ENCODE measurements at places on chromosomes 1 and 21. TPM values are rescaled to one million over a fixed set of nuclear protein-coding genes. Genes with fewer than 3 reads are reported as not detected.

DNA sequence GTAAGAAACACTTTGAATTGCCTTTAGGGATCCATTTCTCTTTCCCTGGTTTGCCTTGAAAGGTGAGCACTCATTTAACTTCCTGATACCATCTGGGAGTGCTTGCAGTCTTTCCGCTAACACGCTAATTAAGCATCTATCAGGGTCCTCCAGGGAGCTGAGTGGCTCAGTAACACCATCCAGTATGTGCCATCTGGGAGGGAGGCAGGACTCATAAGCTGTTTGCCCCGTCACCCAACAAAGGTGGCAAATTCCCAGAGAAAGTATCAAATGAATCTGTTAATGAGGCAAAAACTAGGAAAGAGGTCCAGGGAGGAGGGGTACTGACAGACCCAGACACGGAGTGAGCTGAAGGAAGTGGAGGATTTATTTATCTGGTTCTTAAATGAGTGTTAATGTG is 430.9 kb downstream of the HLX start:
- DNase-seq = no peak

DNA sequence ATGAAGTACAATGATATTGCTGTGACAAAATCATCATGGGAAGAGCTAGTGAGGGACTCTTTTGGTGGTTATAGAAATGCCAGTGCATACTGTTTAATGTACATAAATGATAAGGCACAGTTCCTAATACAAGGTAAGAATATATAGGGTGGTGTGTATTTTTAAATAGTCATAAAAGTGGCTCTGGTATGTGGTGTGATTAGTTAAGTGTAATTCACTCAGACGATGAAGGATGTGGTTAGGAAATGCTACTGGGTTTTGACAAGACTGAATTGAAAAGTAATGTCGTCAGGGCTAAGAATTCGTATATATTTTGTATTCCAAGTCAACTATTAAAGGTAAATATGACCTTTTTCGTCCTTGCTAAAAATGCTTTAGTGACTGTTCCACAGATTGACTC is 101.7 kb downstream of the USP25 start:
- DNase-seq = no peak

GRCh38 chr1:9183898-9184297 is 50.7 kb upstream of the H6PD start:
- no peak for DNase-seq

GRCh38 chr1:179785031-179785431 is 41.9 kb downstream of the FAM163A start:
- DNase-seq = no peak

DNA sequence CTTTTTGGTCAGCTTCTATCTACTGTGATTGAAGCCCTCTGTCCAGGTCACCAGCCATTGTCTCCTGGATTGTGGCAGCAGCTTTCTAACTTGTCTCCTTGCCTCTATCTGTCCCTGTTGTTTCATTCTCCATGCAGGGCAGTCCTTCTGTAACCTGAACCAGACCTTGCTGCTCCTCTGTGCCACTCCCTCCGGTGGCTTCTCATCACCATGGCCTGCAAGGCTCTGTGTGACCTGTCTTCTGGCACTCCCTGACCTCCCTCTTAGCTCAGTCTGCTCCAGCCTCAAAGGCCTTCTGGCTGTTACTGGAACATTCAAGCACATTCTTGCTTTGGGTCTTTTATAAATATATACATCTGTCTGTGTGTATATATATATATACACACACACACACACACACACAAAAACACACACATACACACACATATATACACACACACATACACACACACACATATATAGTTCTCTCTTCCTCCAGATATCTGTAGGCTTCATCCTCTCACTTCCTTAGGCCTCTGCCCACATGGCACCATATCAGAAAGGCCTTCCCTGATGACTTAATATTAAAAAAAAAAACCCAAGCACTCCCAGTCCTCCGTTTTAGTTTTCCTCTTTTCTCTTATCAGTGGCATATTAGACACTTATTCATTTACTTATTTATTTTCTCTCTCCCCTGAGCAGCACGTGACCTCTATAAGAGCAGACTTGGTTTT is 21.2 kb upstream of the JUN start:
- DNase-seq = no peak

DNA sequence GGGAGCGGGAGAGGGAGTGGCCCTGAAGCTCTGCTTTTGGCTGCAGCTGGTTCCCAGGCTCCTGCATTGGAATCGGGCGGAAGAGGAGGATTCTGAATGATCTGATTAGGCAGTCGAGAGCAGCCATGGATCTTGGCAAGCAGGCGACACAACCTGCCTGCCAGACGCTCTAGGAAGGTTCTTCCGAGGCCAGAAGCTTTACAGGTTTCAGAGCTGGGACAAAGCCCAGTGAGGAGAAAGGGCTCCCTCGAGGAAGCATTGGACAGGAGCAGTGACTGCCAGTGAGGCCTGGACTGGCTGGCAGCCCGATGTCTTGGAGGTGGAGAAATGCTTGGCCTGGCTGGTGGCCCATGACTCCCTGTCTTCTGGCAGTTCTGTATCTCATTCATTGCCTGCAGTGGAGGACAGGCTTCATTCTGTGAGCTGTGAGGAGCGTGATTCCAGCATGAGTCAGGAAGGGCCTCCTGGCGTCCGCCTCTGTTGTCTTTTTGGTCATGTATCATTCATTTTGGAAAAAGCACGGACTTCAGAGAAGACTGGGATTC is 132.7 kb upstream of the IPO9 start:
- DNase-seq = no peak

Gene CD5L
- not detected for total RNA-seq

Gene PTCH2
- total RNA-seq = 3.2 TPM

Gene SLFNL1
- 0.35 TPM for total RNA-seq

Gene MASP2
- 0.19 TPM for total RNA-seq

Gene FALEC
- total RNA-seq = 0.79 TPM

Gene PRMT2
- total RNA-seq = 81.3 TPM

Data from activated T-cell treated with anti-CD3 and anti-CD28 coated beads, Interleukin-2, amount 50 U/mL, for 72 hours (primary cell).